ENCODE measurements at places on chromosomes 11 and 22.

DNA sequence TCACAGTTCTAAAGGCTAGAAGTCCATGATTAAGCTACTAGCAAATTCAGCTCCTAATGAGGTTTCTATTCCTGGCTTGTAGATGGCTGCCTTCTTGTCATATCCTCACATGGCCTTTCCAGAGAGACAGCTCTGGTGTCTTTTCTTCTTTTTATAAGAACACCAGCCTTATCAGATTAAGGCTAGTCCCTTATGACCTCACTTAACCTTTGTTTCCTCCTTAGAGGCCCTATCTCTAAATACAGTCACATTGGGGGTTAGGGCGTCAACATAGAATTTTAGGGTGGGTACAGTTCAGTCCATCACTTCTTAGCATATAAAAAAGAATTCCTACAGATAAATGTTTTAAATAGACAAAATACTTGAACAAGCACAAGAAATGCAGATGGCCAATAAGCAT lies 18.2 kb upstream of the CLPB start:
- DNase-seq: no peak

GRCh38 chr11:32326522-32326921 lies 108.8 kb downstream of the WT1 start:
- DNase-seq: no peak

GRCh38 chr11:130634961-130635473 lies 186.6 kb downstream of the ADAMTS15 start:
- no peak for DNase-seq

- no peak for DNase-seq
Measured at GRCh38 chr11:36088266-36088972, 144.6 kb downstream of the LDLRAD3 start.

- no peak for DNase-seq
Measured at GRCh38 chr22:25130462-25130861, 69.2 kb upstream of the CRYBB3 start.

DNA sequence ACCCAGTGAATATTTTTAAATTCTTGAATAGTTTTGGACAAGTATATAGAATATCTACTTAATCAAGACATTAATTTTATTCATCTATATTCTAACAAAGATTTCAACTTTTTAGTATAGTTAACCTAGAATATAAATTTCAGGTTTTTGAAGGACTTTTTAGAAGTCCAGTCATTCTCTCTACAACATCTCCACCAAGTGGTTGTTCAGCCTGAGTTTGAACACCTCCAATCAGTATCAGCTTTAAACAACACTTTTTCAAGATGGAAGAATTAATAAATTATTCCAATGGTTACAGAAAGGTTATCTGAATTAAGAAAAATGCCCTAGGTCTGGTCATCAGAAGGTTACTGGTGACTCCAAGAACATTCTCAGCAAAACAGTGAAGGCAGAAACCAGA lies 31.8 kb downstream of the EIF3M start:
- DNase-seq: no peak
